ENCODE measurements at places on chromosomes 16 and 17. TPM values are rescaled to one million over a fixed set of nuclear protein-coding genes. Genes with fewer than 3 reads are reported as not detected.

DNA sequence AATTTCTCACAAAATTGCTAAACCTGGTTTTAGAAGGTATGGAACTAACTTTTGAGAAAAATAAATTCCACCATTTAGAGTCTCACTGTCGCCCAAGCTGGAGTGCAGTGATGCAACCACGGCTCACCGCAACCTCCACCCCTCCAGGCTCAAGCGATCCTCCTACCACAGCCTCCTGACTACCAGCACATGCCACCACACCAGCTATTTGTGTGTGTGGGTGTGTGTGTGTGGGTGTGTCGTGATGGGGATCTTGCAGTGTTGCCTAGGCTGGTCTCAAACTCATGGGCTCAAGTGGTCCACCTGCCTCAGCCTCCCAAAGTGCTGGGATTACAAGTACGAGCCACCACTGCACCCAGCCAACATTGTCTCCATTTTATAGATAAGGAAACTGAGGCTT, 71.3 kb upstream of the NOL11 start:
- no peak for DNase-seq

GRCh38 chr16:66434619-66435430, 7.7 kb downstream of the BEAN1 start:
- no peak for DNase-seq

- DNase-seq = no peak
Measured at GRCh38 chr17:9342225-9342624, 233.4 kb downstream of the STX8 start.

DNA sequence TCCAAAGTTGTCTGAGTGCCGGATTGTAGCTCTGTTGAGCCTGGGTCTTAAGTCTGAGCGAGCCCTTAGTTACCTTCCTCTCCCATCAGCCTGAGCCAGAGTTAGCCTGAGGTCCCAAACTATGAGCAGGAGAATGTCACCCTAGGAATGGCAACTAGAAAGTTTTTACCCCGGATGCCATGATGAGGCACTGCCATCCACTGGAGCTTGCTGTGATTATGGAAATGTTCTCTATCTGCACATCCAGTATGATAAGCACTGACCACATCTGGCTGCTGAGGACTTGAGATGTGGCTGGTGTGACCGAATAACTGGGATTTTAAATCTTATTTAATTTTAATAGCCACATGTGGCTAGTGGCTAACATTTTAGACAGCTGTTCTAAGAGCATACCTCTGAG, 550.0 kb downstream of the CDH13 start:
- no peak for DNase-seq

DNA sequence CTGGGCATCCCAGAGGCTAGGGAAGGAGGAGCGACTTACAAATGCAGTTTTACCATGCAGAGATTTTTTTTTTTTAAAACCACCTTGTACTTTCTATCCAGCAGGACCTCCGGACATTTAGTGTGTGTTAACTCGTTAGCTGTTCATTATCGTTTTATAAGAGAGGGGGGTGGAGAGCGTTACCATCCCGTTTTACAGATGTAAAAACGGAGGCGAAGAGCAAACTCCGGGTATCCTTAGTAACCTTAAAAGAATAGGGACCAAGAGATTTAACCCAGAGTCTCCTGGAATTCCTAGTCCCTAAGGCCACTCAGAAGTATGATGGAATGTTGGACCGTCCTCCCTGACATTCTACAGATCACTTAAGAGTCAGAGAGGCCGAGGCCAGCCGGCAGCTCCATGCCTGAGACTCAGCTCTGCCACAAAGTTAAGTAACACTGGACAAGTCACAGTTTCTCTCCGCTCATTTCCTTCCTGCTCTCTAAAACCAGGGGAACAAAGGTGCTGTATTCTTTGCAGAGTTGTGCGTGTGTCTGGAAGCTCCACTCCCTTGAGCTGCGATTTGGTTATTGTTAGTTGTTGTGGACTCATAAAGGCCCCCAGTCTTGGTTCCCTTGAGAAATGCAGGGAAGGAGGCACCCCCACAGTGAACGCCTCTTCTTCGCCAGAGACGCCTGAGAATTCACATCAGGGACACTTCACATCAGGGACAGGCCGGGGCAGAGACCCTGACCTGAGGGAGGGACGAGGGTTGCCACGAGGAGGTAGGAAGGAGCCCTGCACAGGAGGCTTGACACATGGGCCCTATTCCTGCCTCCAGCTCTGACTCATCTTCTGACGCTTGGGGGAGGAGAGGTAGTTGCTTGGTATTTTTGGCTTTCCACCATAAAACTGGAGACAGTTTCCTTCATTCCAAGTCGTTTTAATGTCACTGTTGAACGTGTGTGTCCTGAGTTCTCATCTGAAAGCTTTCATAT, 1.2 kb downstream of the DUSP14 start:
- peak; percentile 92 for DNase-seq

GRCh38 chr16:89499767-89500166, 8.4 kb upstream of the SPG7 start:
- DNase-seq = no peak

DNA sequence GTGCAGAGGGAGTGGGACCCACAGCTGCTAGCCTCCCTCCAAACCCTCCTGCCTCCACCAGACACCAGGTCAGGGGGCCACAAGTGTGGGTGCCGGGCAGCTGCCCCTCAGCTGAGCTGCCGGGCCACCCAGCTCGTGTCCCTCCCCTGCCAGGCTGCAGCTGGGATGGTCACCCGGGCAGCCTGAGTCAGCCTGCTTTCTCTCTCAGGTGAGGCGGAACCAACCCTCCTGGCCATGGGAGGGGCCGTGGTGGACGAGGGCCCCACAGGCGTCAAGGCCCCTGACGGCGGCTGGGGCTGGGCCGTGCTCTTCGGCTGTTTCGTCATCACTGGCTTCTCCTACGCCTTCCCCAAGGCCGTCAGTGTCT, 6.9 kb downstream of the SLC16A3 start:
- no peak for DNase-seq

DNA sequence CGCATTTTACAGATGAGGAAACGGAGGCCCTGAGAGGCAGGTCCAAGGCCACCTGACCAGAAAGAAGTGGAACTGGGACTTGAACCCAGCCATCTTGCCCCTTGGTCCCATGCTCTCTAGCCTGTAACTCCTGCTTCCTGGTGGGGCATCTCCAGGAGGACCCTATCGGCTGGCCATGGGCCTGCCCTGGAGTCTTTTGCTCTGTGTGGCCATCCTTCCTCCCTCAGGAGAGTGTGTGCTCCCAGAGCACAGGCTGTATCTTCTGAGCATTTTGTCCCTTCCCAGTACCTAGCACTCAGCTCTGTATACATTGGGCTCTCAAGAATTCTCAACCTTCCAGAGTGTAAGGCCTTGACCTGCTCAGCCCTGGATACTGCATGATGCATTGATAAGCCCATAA, 28.4 kb upstream of the STH start:
- DNase-seq = no peak

The PRSS22 gene
- not detected for total RNA-seq

The KCNJ18 gene
- total RNA-seq = not detected

The LITAFD gene
- not detected for total RNA-seq

The SDR42E2 gene
- total RNA-seq = not detected

The PPP1R1B gene
- not detected for total RNA-seq

The NRN1L gene
- total RNA-seq = not detected

The ZNF771 gene
- total RNA-seq = 27.4 TPM
